Stimulated activated CD8-positive, alpha-beta memory T cell treated with anti-CD3 and anti-CD28 coated beads, Interleukin-15, amount 100 ng/mL, for 4 hours (primary cell): ENCODE measurements at places on chromosomes 16 and 17.

DNA sequence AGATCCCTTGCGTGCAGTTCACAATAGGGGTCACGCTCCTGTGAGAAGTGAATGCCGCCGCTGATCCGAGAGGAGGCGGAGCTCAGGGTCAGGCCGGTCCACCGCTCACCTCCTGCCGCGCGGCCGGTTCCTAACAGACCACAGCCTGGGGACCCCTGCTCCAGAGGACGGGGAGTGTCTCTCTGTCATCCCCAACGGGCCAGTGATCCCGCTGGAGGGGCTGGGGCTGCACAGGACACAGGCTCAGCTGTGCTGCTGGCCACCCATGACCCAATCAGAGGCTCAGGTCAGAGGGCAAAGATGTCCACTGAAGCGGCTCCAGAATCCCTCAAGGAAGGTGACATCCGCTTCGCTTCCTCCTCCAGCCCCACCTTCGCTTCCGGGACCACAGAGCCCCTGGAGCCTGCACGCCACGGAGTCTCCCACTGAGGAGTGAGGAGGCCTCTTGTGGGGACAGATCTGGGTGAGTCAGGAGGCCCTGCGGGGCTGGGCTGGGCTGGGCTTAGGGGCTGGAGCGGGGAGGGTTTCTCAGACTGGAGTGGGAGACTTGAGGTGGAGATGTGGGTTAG lies 115.4 kb downstream of the METRNL start:
- no peak for DNase-seq

DNA sequence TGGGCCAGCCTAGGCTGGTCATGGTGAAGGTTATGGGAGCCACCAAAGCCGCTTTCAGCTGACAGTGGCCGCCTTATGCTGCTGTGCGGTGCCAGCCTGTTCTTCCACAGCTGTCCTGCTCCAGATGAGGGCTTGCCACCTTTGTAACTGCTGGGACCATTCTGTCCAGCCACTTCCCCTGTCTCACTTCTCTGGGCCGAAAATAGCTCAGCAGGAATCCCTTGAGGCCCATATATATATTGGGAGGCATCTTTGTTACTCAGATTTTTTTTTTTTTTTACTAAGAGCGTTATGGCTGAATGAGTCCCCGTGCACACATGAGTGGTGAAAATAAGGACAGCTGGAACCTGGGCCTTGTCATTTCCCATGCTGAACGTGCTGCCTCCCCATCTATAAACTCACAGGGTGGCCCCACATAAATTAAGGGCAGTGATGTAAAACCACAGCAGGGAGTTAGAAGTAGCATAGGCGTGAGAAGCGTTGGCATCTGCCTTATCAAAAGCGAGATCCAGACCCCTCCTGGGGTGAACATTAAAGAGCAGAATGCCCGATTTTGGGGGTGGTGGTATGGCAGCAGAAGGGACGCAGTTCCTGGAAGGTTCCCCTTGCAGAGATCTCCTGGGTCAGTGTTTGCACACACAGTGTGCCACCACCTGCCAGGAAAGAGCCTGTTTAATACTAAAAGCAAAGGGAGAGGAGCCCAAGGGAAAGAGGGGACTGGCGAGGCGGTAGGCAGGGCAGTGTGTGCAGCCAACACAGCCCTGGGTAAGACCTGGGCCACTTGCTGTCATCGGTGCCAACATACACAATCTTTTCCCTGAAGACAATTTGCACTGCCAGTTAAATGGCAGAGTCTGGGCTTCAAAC lies 57.8 kb downstream of the USP43 start:
- no peak for DNase-seq

DNA sequence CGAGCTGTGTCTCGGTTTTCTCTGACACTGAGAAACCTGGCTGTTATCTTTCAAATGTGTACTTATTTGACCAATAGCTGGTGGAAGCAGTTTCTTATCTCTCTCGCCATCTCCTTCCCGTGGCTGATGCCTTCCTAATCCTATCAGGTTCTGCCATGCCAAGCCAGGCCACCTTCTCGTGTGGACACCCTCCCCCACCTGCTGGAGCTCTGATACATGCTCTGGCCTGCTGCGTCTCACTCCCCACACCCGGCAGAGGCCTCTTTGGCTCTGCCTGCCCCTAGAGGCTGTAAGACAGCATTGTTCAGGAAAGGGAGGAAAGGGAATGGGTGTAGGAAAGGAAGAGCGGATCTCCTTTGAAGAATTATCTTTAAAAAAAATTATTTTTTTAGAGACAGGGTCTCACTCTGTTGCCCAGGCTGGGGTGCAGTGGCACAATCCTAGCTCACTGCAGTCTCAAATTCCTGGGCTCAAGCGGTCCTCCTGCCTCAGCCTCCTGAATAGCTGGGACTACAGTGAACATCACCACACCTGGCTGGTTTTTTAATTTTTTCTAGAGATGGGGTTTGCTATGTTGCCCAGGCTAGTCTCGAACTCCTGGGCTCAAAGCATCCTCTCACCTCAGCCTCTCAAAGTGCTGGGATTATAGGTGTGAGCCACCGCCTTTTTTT lies 7.5 kb upstream of the ARMC5 start:
- DNase-seq = no peak

- DNase-seq = no peak
Measured at GRCh38 chr17:32256701-32257019, 9.0 kb upstream of the RHBDL3 start.

DNA sequence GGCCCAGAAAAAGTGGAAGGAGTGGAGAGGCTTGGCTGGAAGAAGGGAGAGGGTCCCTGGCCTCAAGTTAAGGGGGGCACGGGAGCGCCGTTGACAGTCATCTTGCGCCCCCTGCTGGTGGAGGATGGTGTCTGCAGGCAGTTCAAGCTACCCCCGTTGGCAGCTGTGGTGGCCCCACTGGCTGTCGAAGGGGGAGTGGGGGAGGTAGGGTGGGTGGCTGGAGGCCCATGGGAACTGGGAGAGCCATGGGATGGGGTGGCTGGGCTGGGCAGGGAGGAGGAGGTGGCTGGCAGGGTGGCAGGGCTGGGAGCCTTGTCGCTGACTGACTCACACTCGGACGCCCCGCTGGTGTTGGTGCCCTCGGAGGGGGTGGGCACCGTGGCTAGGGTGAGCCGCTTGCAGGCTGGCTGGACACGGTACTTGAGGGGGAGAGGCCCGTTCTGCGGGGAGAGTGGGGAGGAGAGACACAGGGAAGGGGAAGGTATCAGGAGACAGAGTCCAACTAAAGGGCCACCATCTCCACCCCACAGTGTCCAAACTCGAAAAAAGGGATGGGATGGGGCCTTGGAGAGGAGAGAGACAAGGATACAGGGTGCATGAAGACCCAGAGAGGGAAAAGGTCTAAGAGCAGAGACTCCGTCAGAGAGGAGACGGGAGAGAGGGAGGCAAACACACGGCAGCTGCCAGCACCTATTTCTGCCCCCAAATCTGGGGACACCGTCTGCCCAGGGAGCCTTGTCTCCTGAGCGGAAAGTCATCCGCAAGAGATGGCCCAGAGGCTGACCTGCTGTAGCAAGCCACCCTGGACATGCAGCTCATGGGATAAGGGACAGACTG lies 5.2 kb downstream of the CISD3 start:
- peak; percentile 57 for DNase-seq

DNA sequence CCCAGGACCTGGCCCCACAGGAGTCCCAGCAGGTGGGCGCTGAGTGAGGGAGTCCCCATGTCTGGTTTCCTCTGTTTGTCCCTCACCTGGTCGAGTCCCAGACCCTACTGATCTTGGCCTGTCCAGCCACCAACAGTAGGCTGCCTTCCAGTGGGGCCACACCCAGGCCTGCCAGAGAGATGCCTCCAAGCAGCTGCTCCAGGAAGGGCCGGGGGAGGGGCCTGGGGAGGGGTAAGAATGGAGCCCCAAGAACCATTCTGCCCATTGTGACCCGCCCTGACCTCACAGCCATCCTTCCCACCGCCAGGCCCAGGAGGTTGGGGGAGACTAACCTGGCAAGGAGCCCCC lies 736 bp downstream of the SPATA20 start:
- DNase-seq = no peak

DNA sequence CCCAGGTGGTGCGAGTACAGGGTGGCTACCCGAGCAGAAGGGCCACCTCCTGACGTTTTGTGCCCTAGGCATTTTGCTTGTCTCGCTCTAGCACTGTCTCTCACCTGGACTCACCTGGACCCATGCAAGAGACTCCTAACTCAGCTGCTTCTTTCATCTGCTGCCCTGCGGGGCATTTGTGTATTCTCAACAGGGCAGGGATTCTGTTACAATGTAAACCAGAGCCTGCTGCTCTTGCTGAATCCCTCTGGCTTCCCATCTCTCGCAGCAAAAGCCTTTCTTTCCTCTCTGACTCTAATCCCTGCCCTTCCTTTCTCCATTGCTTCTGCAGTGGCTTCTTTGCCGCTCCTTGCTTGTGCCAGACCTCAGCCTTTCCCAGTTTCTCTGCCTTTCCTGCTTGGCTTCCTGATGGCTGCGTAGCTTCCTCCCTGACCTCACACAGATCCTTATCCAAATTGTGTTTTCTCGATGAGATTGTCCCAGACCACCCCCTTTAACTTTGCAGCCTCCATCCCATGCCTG lies 10.2 kb downstream of the ARSG start:
- DNase-seq = no peak

GRCh38 chr17:81097943-81098308 lies 63.0 kb downstream of the BAIAP2 start:
- no peak for DNase-seq

DNA sequence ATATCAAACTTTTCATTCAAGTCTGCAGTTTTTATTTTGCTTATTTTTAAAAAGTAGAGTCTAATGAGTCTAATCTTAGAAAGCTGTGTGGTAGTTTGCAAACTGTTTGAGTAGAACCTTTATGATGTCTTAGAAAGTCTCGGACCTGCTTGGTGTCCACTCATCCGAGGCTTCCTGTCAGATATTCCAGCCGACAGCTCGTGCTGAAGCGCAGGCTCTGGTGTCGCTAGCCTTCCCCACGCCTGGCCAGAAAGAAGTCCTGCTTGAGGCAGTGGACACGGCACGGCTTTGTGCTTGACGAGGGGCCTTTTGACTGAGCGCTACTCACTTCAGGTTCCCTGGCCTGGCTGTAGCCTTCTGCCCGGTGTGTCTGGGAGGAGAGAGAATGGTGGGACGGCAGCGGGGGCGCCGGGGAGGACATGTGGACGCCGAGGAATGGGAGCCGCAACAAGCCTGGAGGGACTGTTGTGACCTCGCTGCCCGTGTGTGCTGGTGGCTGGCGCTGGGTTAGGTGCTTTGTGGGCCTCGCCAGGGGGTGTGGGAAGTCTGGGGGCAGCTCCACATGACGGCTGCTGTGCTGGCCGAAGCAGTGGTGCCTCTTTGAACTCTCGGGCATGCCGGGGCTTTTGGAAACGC lies 33.5 kb downstream of the BANP start:
- no peak for DNase-seq

DNA sequence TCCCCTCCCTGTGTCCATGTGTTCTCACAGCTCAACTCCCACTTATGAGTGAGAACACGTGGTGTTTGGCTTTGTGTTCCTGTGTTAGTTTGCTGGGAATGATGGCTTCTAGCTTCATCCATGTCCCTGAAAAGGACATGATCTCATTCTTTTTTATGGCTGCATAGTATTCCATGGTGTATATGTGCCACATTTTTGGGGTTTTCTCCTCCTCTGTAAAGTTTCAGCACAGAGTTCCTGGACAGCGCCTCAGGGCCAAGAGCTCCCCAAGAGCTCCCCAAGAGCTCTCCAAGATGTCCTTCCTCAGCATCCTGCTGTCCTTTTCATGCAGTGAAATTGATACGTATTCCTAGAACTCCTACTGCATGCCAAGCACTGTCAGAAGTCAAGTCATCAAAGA lies 6.9 kb upstream of the ABAT start:
- no peak for DNase-seq

DNA sequence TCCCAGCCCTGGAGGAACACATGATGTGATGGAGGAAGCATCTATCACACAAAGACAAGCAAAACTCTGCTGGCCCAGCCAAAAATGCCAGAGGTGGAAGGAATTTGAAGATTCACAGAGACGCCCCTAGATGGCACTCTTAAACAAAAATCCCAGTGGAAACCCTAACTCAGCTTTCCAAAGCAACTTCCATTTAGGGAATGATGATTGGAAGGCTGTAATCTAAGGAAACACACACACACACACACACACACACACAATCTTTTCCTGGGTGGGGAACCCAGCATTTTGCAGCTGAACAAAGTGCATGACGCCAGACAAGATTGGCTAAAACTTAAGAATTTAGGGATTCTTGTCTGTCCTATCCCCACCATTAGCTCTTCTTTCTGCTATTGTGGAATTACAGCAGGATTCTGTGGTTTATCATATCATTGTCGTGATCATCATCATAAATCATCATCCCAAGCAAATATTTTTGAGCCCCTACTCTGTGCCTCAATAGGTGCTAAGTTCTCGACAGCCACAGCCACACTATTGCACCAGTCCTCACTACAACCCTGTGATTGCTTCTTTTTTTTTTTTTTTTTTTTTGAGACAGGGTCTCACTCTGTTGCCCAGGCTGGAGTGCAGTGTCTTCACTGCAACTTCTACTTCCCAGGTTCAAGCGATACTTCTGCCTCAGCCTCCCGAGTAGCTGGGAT lies 1.6 kb upstream of the LDAF1 start:
- DNase-seq = no peak

- DNase-seq = no peak
Measured at GRCh38 chr16:78100112-78100467, 636 bp downstream of the WWOX start.

- DNase-seq = no peak
Measured at GRCh38 chr16:69706256-69706974, 19.9 kb downstream of the NQO1 start.

DNA sequence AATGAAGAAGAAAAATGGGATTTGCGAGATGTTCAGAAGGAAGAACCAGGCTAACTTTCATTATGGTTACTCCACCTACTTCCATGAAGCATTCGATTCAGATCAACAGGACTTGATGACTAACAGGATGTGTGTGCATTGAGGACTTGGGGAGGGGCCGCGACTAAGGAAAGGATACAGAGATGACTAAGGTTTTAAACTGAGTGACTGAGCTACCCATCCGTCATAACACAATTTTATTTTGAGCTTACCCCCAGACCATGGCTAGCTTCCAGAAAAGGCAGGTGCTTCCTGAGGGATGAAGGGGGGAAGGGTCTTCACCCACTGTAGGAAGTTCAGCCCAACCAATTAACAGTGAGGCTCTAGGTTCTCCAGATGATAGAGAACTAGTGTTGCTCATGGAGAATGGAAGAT lies 2.5 kb upstream of the CDYL2 start:
- DNase-seq = no peak

DNA sequence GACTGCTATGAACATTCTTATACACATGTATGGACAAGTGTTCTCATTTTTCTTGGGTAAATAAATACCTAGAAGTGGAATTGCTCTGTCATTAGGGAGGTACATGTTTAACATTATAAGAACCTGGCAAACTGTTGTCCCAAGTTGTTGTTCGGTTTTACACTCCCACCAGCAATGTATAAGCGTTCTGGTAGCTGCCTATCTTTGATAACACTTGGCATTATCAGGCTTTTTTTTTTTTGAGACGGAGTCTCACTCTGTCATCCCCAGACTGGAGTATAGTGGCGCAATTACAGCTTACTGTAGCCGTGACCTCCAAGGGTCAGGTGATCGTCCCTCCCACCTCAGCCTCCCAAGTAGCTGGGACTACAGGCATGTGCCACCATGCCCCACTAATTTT lies 16.3 kb downstream of the ATAD5 start:
- no peak for DNase-seq
